ENCODE measurements at places on chromosomes 6 and 20. TPM values are rescaled to one million over a fixed set of nuclear protein-coding genes. Genes with fewer than 3 reads are reported as not detected.

Gene CALHM4
- 0.62 TPM for polyA plus RNA-seq

Gene NHLRC1
- polyA plus RNA-seq, result 1.7 TPM

Gene CEP57L1
- polyA plus RNA-seq, result 25.5 TPM

Gene ANGPT4
- polyA plus RNA-seq, result 0.24 TPM

Gene PXT1
- not detected for polyA plus RNA-seq

Gene ANKRD6
- 45.0 TPM for polyA plus RNA-seq

DNA sequence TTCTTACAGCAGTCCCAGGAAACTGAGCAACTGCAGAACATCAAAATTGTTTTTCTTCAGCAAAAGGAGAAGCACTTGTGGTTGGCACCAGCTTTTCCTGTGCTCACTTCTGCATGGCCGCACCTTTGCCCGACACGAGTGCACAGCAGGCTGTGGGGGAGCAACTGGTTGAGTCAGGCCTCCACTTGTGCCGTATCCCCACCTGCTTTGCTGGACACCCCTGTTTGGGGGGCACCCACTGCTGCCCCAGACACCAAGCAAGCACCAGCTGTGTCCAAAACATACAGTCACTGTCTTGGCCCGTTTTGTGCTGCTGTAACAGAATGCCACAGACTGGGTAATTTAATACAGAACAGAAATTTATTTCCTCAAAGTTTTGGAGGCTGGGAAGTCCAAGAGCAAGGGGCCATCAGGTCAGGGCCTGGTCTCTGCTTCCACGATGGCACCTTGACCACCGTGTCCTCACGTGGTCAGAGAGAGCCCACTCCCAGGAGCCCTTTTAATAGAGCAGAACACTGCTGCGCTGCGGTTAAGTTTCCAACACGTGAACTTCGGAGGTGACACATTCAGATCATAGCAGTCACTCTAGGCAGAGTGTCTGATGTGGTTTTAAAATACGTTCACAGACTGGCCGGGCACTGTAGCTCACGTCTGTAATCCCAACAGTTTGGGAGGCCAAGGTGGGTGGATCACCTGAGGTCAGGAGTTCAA is 8.7 kb upstream of the GMEB2 start:
- no peak for DNase-seq

DNA sequence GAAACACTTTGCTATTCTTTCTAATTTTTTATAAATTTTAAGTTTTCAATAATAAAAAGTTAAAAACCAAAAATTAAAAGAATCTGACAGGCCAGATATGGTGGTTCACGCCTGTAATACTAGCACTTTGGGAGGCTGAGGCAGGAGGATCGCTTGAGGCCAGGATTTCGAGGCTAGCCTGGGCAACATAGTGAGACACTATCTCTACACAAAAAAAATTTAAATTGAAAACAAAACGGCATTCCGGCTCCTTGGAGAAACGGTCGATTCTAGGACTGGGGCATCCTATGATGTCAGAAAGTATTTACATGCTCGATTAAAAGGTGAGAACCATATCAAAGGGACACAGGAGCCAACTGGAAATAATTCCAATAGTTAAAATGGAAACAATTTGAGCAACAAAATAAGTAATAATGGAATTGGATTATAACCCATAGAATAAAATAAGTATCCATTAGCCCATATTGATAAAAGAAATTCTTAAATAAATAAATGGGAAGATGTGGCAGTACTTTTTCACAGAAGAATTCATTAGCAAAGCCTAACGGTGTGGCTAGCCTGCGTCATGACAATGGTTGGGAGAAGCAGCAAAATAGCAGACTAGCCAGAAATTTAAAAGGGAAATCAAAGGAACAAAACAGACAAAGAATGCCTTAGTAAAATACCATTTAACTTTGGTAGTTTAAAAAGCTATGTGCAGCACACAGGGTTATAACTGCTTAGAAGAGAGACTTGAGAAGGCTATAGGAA is 21.3 kb downstream of the HLA-E start:
- no peak for DNase-seq

GRCh38 chr6:12637960-12638641 is 78.5 kb upstream of the PHACTR1 start:
- peak; percentile 23 for DNase-seq

DNA sequence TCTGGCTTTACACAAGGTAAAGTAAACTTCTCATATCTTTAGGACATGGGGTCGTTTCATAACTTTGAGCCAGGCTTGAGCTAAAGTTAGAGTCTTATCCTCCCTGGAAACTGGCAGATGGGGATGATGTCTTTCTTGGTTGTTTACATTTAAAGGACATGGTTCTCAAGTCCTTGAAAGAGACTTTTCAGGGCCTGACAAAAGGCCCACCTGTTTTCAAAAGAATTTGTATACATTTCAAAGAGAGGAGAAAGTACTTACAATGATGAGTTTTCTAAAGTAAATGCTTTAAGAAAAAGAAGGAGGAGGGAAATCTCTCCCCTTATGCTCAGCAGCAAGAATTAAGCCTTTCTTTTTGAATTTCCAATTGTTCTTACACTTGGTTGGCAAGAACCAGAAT is 45.7 kb upstream of the TINAG start:
- no peak for DNase-seq

GRCh38 chr6:20266851-20267608 is 54.8 kb upstream of the MBOAT1 start:
- no peak for DNase-seq

- DNase-seq, result no peak
Measured at GRCh38 chr20:6426287-6426891, 303.6 kb upstream of the FERMT1 start.

GRCh38 chr20:16488086-16488485 is 85.2 kb downstream of the KIF16B start:
- no peak for DNase-seq

- DNase-seq, result no peak
Measured at GRCh38 chr20:42678895-42679294, 510.8 kb downstream of the PTPRT start.

DNA sequence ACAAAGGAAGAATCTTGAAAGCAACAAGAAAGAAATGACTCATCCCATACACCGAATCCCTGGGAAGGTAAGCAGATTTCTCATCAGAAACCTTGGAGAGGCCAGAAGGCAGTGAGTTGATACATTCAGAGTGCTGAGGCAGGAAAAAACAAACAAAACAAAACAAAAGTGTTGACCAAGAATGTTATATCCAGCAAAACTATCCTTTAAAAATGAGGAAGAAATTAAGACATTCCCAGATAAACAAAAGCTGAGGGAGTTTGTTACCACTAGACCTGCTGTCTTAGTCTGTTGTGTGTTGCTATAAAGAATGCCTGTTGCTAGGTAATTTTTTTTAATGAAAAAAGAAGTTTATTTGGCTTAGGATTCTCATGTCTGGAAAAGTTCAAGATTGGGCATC is 33.7 kb upstream of the PPP1R3G start:
- no peak for DNase-seq

Measured in left renal cortex interstitium (tissue), 4 donors.